GM20000 (cell line): ENCODE measurements at places on chromosomes 2 and 18.

DNA sequence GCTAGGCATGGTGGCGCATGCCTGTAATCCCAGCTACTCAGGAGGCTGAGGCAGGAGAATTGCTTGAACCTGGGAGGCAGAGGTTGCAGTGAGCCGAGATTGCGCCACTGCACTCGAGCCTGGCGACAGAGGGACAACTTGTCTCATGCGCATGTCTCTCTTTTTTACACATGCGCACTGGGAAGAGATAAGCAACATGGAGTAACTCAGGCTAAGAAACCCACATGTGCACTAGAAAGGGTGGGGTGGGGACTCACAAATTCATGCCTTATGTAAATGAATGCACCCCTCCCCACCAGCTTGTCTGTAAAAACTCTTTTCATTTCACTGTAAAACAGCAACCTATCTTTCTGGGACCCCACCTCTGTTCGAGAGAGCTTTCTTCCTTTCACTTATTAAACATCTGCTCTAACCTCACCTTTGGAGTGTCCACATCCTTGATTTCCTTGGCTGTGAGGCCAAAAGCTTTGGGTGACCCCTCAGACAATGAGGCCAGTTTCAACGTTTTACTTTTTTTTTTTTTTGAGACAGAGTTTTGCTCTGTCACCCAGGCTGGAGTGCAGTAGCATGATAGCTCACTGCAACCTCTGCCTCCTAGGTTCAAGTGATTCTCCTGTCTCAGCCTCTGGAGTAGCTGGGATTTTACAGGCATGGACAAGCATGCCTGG is 91.6 kb upstream of the RMP24 start:
- no peak for DNase-seq

GRCh38 chr2:189066037-189066436 is 91.9 kb downstream of the COL3A1 start:
- DNase-seq, result no peak

- no peak for DNase-seq
These were observed 85.1 kb upstream of the FOXI3 start for GRCh38 chr2:88537640-88538039.

- DNase-seq, result no peak
These were observed 157.4 kb downstream of the GLI2 start for GRCh38 chr2:120892967-120893667.

DNA sequence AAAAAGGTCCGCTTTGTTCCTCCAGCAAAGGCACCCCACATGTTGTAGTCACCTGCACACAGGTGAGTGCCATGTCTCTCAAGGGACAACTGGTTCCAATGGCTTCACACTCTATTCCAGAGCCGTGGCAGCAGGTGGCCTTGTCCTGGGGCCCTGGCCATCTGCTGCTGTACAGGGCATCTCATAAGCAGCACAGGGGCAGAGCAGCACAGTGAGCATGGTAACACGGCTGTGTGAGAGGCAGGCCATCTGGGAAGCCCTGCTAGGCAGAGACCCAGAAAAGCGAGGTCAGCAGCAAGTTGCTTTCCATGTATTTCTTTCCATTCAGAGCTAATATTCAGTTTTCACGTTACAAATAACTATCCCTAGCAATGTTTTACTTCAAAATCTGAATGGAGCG is 54.7 kb downstream of the CMPK2 start:
- DNase-seq, result no peak

GRCh38 chr2:171763602-171764001 is 76.3 kb downstream of the DYNC1I2 start:
- DNase-seq, result no peak

DNA sequence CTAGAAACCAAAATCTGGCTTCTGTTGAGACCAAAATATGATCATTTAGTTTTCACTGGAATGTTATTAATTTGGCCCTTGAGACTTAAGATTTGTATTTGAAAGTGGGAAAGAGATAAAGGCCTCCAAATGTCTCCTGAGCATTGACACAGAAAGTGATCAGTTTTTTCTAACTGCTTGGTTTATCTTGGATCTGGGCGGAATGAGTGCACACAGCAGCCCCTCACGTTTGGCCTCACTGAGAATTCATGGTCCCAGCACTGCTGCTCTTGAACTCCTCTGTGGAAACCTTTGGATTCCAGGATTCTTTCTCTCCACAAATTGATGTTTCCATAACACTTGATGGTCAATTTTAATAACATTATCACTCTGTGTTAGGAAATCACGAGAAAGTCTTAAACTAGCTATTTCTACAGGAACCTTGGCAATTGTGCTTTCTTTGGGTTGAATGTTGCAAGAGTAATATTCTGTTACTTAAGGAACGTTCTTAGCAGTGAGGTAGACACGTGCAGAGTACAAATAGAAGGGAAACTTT is 180.3 kb upstream of the BCL2L11 start:
- no peak for DNase-seq

DNA sequence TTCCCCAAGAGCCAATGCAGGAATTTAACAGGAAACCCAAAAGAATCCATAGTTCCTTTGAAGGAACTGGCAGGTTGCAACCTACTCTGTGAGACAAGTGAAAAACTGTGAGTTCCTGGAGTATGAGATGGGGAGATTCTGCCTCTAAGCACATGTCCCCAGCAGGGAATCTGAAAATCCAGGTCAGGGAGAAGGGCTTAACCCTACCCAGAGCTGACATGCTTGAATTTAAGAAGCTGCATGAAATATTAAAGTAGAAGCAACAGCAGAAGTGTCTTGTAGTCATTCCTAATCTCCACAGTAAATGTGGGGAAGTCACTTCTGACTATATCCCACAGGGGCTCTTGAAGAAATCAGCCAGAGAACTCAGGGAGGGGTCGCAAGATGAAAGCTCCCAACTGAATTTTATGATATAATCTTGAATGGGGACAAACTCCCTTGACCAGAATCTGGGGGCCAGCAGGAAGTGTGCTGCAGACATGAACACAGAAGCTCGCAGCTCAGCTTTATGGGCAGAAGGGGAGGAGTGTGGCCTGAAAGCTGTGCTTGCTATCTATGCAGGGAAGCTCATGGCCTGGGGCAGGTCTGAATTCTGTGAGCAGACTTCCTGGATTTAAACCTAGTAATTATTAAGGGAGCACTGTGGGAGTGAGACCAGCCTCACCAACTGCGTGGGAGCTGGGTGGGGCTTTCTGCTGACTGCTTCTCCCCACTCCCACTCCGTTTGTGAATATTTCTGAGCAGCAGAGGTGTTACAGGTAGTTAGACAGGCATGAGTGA is 184.1 kb upstream of the KYNU start:
- no peak for DNase-seq

DNA sequence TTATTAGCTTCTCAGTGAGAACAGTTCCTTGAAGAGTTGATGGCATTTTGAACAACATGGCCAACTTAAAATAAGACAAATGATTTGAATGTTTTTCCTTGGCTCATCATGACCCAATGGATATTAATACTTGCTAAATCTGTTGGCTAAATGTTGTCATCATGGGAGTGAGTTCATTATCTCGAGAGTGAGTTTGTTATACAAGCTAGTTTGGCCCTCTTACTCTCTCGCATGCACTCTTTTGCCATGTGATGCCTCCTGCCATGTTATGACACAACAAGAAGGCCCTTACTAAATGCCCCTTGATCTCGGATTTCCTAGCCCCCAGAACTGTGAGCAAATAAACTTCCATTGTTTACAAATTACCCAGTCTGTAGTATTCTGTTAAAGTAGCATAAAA is 22.9 kb upstream of the SANBR start:
- no peak for DNase-seq

DNA sequence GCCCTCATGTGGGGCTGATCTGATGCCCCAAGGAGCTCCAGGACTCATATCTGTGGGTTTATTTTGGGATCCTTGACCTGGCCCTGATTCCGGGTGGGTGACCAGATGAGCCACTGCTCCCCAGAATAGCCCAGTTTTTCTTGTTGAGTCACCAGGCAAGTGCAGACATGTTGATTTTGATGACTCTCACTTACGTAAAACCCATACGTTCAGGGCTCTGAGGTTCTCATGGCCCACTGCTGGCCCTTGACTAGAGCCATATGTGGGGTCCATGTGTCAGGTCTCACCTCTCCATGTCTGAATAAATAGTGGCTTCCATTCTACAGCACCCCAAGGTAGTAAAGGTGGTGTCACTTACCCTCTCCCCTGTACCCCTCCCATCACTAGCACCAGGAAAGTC is 41.9 kb downstream of the CDC42EP3 start:
- DNase-seq, result no peak

DNA sequence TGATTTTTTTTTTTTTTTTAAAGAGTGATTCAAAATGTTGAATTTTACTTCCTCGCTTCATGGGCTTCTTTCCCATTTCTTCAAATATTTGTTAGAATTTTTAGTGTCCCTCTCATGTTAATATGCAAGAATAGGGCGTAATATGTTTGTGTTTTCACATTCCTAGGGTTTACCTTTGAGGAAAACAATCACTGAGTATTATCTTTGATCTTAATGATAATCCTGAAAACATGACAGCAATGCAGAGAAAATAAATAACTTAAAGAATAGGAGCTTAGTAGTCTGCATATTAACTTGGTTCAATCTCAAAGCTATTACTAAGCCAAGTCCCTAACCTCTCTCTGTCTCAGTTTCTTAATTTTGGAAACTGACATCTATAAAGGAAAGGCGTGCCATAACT is 475.4 kb downstream of the NRXN1 start:
- DNase-seq, result no peak

DNA sequence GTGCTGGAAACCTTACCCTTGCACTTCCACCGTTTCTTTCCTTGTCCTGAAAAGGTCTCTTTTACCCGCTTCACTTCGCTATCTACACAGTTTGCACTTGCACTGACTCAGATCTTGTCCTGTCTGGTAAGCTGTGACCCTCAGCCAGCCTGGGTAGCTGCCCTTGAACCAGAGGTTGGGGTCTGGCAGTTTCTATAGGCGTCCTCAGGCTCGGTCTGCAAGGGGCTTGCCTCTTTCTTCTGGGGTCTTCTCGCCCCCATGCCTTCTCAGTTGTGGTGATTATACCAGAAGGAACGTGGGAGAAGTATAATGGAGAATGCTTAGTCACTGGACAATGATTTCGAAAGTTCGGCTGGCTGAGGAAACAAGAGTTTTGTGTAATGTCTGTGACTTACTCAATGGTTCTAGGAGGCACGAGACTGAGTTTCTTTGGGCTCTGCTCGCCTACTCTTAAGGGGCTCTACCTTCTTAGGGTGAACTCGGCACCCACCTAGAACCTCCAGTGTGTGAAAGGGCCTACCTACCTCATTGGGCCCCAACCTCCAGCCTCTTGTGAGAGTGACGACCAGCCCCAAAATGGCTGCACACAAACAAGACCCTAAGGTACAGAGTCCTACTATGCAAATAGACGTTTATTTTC is 6.9 kb upstream of the STAT1 start:
- DNase-seq, result peak; percentile 43

DNA sequence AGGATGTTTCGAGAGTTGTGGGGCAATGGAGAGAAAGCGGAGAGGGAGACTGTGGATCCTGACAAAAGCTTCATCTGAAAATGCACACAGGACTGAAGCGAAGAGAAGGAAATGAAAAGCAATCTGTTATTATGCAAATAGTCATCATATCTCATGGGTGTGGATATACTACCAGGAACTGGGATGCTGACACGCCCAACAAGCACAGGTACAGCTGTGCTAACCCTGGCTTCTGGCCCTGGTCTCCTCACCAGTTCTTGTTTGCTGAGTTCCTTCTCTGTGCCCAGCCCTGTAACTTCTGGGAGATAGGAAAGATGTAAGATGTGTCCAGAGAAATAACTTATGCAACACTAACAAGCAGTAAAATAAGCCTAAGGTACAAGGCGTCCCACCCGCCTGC is 358.8 kb downstream of the CMPK2 start:
- DNase-seq, result no peak

- DNase-seq, result no peak
These were observed 15.1 kb downstream of the HOXD3 start for GRCh38 chr2:176172007-176172894.

GRCh38 chr2:228545748-228546145 is 364.3 kb upstream of the SPHKAP start:
- DNase-seq, result no peak

- DNase-seq, result no peak
These were observed 32.3 kb downstream of the ITSN2 start for GRCh38 chr2:24328010-24328409.

- DNase-seq, result no peak
These were observed 116.2 kb downstream of the EML6 start for GRCh38 chr2:54839461-54840255.

DNA sequence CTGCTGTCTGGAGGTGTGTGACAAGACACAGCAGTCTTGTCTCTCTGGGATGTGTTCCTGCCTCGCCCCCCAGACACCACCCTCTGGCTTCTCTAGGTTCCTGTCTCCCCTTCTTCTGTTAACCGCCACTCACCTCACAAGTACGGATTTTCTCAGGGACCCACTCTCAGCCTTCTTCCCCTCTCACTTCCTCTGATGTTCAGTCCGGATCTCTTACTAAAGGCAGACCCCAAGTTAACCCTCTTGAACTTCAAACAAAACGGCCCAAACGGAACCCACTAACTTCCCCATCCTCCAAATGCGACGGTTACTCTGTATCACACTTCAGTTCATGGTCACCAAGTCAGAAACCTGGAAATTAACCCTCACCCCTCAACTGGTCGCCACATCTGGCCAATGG is 32.0 kb downstream of the B4GALT6 start:
- no peak for DNase-seq

- no peak for DNase-seq
These were observed 573.4 kb downstream of the TSN start for GRCh38 chr2:122328816-122329215.

DNA sequence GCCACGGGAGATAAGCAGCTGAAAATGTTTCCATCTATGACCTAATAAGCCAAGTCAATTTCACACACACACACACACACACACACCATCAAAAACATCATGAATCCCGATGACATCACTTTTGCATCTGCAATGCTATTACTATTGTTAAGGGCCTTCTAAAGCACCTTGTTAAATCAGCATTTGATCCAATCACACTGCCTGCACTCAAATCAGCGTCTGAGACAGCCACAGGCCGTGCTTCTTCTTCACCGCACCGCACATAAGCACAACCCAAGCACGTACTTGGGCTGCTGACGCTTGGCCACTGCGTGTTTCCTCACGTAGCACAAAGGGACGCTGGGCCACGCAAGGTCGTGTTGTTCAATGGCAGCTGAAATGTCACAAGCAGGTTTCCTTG is 15.8 kb upstream of the MTCL1 start:
- no peak for DNase-seq

DNA sequence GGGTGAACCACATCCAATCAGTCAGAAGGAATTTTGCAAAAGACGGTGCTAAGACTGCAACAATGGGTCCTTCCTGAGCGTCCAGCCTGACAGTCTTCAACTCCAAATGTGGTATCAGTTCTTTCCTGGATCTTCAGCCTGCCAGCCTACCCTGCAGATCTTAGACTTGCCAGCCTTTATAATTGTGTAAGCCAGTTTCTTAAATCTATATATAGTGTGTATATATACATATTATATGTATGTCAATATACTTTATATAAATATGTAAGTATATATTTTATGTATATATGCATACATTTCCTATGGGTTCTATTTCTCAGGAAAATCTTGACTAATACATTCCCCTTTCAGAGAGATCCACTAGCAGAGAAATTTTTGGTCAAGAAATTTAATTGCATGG is 245.5 kb downstream of the FHOD3 start:
- no peak for DNase-seq

- DNase-seq, result no peak
These were observed 1.8 kb upstream of the SP9 start for GRCh38 chr2:174333017-174333371.
